KG1 (cell line): ENCODE measurements at places on chromosomes 3 and 15.

DNA sequence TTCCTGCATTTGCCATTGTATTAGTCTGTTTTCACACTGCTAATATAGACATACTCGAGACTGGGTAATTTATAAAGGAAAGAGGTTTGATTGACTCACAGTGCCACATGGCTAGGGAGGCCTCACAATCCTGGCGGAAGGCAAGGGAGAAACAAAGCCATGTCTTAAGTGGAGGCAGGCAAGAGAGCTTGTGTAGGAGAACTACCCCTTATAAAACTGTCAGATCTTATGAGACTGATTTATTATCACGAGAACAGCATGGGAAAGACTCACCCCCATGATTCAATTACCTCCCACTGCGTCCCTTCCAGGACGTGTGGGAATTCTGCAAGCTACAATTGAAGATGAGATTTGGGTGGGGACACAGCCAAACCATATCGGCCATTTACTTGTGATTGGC, 27.8 kb downstream of the YEATS2 start:
- no peak for DNase-seq

GRCh38 chr3:52721002-52721729, 15.3 kb downstream of the SPCS1 start:
- DNase-seq, result peak; percentile 53

GRCh38 chr3:184380627-184381260, 890 bp downstream of the CHRD start:
- no peak for DNase-seq

GRCh38 chr15:52559022-52559421, 9.8 kb downstream of the ARPP19 start:
- DNase-seq, result no peak

GRCh38 chr15:87656372-87656771, 600.2 kb downstream of the NTRK3 start:
- DNase-seq, result no peak

DNA sequence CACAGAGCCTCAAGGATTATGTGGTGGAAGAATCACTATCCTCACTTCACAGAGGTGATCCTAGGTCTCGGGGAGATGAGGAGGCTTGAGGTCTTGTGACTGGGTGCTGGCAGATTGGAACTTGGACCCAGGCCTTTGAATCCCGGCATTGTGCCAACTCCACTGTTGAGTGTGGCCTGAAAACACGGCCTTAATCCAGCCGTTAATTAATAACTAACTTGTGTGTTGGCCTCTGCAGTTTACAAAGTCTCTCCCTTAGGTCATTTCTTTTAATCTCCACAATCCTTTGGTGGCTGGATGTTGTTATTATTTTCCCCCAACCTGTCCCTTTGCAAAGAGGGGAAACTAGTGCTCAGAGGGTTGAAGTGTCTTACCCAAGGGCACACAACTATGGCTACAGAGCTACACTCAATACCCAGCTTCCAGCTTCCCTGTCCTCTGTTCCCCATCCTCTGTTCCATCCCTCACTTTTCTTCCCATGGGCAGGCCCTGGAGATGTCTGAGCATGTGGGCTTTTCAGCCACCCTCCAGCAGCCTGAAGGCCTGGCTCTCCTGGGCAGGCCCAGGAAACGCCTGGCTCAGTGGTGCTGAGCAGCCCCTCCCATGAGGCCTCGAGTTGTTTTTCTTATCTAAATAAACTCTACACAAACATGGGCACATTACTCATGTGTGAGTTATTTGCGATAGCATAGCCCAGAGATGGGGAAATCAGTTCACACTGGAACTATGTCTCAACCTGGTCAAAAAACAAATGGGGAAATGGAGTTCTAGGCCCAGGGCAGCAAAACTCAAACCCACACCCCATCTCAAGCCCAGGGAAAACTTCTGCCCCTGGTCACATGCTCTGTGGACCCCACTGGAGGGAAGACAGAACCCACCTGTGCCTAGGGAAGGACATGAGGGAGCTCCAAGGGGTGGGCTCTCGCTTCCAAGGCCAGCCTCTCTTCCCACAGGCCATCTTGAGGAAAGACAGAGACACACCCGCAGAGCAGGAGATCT, 16.8 kb upstream of the SMAD3 start:
- DNase-seq, result no peak

GRCh38 chr3:127691489-127691888, 18.7 kb downstream of the ABTB1 start:
- no peak for DNase-seq

- DNase-seq, result no peak
These were observed 38.3 kb upstream of the IL12A start for GRCh38 chr3:159950156-159950898.

DNA sequence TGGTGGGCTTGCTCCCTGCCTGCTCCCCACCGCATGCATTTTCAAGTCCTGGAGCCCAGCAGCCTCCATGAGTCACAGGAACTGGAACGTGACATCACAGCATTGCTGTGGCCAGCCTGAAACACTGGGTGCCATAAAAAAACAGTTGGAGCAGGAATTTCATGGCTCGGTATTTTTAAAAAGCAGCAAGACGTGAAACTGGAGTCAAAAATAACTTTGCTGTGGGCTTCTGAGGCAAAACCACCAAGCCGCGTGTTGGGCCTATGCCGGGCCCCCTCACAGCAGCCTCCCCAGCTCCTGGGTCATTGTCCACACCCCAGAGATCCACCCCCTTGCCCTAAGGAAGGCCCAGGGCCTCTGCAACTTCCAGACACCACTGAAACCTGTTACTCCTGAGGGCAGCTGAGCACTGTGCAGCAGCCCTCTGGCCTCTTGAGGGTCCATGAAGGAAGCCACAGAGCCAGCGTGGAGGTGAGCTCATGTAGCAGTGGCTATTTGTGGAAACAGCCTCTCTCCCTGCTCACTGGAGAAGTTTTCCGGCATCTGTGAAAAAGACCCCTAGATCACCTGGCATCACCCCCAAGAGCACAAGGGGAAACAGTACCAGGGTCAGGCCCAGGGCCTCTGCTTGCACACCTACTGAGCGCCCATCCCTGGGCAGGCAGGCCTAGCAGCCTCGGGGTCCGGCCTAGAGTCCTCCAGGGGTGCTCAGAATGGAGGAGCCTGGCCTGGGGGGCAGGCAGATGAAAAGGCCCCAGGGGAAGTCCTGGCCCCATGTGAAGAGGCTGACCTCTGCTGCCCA, 34.0 kb upstream of the DUSP7 start:
- no peak for DNase-seq

DNA sequence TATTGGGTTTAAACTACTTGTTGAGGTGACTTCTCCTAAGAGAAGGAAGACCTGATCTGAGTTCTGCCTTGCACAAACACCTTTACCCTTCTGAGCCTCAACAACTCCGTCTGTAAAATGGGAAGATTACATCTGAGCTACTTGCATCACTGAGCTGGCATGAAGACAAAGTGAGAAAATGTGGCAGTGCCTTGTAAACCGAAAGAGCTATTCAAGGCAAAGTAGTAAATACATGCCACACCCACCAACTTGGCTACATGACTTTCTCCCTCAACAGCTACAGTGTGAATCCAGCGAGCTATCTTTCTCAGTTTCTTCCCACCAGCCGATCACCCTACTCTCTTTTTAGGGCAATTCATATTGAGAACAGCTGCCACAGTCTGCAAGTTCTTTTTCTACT, 148.3 kb downstream of the FOXB1 start:
- DNase-seq, result no peak

DNA sequence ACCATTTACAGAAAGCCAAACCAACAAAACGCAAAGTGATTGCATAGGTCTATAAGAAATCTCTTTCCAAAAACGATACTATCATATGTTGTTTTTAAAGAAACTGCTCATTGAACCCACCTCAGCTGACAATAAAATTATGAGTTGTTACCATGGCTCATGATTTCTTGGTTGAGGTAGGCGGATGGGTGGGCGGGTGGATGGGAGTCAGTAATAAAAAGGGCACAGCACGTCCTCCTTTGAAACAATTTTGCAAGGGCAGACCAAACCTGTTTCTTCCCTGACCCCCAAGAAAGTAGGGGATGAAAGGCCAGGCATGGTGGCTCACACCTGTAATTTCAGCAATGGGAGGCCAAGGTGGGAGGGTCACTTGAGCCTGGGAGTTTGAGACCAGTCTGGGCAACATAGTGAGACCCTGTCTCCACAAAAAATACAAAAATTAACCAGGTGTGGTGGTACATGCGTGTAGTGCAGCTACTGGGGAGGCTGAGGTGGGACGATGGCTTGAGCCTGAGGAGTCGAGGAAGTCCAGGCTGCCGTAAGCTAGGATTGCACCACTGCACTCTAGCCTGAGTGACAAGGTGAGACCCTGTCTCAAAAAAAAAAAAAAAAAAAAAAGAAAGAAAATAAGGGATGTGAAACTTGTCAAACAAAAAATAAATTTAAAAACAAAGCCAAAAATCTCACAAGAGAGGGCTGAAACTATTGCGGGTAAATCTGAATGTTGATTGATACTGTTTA, 2.1 kb downstream of the ABHD10 start:
- DNase-seq, result no peak

- no peak for DNase-seq
These were observed 8.7 kb downstream of the MYL3 start for GRCh38 chr3:46854555-46854991.

DNA sequence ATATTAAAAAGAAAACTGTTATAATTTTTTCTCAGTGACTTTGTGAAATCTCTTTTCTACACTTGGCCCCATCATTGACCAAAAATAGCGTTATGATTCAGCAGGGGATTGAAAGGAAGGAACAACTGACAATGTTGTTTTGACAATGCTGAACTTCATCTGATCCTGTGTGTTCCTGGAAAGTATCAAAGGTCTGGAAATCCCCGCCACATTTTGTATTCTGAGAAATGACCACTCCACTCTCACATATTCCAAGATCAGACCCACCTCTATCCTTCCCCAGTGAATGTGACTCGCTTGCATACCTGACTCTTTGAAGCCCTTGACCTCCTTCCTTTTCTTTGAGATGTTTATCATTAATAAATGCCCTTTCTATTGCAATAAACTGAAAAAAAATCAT, 9.7 kb upstream of the RIOX2 start:
- no peak for DNase-seq

DNA sequence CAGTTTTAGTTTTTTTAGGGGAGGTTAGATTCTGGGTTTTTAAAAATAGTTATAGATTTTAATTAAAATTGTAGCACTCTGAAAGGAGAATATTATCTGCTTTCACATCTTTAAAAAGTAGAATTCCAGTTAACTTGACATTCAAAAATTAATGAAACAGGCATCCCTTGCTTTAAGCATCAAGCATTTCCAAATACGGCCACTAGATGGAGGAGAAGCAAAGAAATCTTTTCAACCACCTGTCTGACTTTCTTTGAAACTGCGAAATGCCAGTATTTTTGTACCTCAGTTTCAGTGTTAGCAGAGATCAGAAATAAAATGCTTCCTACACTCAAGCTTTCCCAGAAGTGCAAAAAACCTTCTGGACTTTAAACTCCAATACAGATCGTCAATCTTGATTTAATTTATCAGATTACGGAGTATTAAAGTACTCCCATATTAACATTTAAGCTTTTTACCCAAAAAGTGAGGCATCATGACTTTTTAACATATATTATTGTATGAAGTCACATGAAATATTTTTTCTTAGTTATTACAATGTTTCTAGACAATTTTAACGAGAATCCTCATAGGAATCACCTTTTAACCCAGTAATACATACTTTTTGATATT, 153.3 kb downstream of the P3H2 start:
- peak; percentile 6 for DNase-seq

DNA sequence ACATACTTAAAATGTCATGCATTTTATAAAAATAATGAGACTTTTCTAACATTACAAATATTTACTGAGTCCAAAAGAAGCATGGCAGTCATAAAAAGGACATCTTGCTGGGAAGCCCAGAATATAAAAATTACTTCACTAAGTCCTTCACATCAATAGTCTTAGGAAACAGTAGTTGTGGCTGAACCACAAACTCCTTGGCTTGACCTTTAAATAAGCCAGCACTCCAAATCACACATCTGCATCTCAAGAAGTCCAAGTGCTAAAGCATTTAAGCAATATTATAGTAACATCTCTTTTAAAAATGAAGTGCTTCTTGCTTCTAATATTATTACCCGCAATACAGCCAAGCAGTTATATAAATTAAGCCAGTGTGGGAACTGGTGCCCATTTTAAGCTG, 8.8 kb downstream of the CCNL1 start:
- DNase-seq, result no peak

GRCh38 chr3:8665407-8665896, 20.9 kb upstream of the SSUH2 start:
- no peak for DNase-seq

DNA sequence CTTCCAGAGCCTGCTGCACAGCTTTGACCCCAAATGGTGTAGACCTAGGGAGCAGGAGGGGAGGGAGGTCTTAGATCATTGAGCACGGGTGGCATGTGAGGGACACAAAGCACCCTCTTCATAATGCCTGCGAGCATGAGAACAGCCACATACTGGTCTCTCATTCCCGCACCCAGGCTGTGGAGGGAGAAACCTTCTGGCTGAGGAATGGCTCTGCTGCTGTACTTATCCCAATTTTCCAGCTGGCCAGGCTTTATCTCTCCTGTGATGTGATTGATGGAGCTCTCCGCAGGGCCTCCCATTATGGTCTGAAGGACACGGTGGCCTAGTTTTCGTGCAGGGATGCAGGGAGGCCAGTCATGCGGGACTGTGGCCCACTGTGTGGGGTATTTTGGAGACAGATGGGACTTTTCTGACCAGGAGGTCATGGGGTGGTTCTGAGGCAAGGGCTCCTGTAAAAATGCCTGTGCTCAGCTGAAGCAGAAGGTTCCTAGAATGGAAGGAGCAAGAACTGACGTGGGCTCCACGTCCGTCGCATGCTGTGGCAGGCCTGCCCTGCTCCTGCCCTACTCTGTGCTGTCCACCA, 251.5 kb downstream of the PLCL2 start:
- no peak for DNase-seq

DNA sequence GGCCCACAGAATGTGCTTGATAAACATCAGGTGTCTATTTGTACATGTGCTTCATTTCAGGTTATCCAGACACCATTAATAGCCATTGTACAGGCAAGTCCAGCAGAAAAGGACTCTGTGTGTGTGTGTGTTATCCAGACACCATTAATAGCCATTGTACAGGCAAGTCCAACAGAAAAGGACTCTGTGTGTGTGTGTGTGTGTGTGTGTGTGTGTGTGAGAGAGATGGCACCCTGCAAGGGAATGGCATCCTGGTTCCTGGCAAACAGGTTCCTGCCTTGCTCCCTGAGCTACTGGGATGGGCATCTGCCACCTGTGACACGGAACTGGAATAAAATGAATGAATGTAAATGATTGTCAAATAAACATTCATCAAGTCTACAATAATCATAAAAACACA, 11.7 kb downstream of the SUCLG2 start:
- no peak for DNase-seq

DNA sequence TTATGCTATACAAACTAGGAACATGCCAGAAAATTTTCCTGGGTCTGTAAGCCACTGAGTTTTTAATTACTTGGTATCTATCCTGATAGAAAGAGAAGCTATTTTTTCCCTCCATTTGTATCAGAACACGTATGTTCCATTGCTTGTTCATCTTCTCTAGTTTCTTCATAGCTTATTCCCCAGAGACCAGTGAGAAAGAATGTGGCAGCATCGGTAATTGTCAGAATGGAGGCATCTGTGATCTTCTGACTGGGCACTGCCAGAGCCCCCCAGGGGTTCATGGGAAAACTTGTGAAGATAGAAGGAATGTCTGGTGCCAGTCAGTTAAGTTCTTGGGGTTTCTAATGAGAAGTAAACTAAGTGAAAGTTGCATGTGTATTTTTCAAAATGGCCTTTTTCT, 720.2 kb upstream of the GOLIM4 start:
- DNase-seq, result no peak

- DNase-seq, result no peak
These were observed 23.7 kb downstream of the HACD2 start for GRCh38 chr3:123561188-123561587.
